ENCODE measurements at places on chromosomes 11 and 22.

- no peak for DNase-seq
Observed at GRCh38 chr22:30185129-30185528, 61.4 kb downstream of the LIF start.

DNA sequence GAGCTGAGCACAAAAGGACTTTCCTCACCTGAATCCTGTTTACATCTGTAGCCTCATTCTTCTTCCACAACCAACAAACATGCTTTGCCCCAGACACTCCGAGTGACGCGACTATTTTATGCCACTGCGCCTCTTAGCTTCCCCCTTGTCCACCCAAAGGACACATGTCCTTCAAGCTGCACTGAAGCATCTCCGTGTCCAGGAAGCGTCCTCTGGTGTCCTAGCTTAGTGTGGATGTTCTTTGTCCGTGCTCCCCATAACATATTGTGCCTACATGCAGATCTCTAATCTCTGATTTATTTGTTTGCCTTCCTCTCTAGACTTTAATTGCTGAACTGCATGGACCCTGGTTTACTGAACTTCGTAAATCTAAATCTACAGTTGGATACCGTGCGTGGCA lies 20.1 kb upstream of the CECR2 start:
- DNase-seq: no peak

DNA sequence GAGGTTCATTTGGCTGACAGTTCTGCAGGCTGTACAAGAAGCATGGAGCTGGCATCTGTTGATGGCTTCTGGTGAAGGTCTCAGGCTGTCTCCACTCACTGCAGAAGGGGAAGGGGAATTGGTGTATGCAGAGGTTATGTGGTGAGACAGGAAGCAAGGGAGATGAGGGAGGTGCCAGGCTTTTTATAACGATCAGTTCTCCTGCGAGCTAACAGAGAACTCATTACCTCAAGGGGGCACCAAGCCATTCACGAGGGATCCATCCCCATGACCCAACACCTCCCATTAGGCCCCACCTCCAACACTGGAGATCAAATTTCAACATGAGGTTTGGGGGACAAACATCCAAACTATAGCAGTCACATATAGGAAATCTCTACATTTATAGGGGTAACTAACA lies 38.7 kb upstream of the E2F8 start:
- no peak for DNase-seq

DNA sequence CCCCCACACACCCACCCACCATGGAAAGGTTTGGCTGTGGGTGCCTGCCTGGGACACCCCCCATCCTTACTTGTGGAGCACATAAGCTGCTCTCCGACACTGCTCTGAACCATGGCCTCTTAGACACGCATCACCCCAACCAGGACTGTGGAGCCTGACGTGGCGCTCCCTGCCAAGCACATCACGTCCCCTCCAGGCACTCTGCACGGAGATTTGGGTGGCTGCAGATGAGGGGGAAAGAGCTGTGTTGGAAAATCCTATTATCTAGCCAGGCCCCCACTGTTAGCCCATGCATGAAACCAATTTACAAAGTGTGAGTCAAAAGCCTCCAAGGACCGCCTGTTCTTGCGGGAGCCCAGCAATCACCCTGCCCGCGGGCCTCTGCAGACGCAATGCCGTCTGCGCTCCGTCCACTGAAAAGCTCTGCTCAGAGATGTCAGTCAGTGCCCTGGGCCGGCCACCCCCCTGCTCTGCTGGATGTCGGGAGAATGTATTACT lies 163.4 kb upstream of the NECTIN1 start:
- DNase-seq: no peak

DNA sequence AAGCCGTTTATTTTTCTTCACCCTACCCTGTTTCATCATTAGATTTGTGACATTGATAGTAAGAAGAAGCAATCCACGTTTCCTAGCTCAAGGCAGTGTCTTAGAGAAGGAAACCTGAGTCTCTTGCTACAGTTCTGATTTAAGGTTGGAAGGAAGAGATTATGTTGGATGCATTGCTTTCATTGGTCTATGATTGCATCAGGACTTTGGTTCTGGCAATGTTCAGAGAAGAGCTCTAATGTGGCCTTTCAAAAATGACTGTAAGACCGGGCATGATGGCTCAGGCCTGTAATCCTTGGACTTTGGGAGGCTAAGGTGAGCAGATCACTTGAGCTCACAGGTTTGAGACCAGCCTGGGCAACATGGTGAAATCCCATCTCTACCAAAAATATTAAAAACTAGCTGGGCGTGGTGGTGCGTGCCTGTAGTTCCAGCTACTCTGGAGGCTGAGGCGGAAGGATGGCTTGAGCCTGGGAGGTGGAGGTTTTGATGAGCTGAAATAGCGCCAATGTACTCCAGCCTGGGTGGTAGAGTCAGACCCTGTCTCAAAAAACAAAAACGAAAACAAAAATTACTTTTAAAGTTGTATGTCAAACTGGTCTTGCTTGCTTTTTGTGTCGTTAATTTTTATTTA lies 4.1 kb downstream of the NUCB2 start:
- no peak for DNase-seq

GRCh38 chr11:70818351-70818750 lies 420.0 kb downstream of the CTTN start:
- DNase-seq: no peak

DNA sequence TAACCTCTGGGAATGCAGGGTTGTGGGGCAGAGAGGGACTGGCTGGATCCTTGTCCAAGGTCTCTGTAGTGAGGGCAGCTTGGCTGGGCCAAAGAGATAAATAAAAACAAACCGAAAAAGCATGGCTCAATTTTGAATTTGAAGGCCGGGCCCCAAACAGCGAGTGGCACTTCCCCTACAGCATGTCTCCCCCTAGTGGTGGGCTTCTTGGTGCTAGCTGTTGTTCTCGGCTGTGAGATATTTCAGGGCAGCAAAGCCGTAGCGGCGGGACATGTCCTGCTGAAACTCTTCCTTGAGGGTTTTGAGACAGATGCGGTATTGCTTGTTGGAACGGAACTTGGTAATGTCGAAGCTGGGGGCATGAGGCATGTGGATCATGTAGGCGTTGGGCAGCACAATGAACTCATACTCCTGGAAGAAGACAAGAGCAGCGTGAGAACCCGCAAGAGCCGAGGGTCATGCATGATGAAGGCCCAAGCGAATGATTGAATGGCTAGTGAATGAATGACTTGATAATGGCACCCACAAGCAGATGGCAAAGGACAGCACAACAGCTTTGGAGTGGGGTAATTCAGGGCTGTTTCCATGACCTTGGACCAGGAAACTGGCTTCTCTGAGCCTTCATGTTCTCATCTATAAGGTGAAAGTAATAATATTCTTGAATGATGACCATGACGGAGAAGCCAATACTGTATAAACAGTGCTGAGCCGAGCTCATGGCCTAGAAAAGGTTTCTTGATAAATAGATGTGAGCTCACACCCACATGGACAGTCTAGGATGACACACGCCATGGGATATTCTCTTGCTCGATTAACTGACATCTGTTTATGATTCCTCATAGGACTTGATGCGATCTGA lies 216.3 kb upstream of the SYN3 start:
- no peak for DNase-seq
